ENCODE measurements at places on chromosomes 3 and 15. TPM values are rescaled to one million over a fixed set of nuclear protein-coding genes. Genes with fewer than 3 reads are reported as not detected.

The CLDN16 gene
- total RNA-seq: not detected

The PRICKLE2 gene
- total RNA-seq: not detected

The GPR62 gene
- total RNA-seq: not detected

The DAZL gene
- not detected for total RNA-seq

The TM4SF18 gene
- not detected for total RNA-seq
